ENCODE measurements at places on chromosomes 1 and 21. TPM values are rescaled to one million over a fixed set of nuclear protein-coding genes. Genes with fewer than 3 reads are reported as not detected.

- DNase-seq, result no peak
Observed at GRCh38 chr1:90282811-90283210, 287.9 kb downstream of the ZNF326 start.

Gene RIMS3
- 15.7 TPM for total RNA-seq

DNA sequence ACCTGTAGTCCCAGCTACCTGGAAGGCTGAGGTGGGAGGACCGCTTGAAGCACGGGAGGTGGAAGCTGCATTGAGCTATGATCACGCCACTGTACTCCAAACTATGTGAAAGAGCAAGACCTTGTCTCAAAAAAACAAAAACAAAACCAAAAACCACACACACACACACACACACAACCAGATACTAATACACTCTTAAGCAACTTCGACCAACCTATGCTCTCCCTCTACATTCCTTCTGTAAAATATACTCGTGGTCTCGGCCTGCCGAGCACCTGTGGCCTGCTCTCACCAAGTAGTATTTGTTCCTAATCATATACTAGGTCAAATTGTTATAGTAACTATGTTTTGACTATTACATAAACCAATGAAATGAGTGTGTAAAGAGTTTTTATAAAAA lies 13.5 kb upstream of the SYT2 start:
- DNase-seq, result no peak

GRCh38 chr1:23936481-23937176 lies 23.0 kb upstream of the PNRC2 start:
- no peak for DNase-seq

GRCh38 chr21:37763298-37763697 lies 153.0 kb downstream of the KCNJ6 start:
- no peak for DNase-seq

DNA sequence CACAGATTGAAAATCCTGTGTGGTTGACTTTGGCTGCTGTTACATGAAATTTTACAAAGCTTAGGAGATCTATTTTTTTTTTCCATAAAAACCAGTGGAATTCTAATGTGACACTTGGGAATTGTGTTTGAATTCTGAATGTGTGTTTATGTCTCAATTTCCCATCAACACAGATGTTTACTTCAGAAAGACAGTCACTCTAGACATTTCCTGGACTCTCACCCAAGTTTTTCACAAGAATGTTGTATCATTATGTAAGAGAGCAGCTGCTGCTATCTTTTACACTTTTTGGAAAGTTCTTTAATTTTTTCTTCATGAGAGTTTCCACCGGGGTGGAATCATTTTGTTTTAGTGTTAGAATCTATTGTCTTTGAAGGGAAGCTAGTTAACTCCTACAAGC lies 210.1 kb downstream of the GIPC2 start:
- no peak for DNase-seq

Gene MYBPH
- not detected for total RNA-seq

Gene TFF2
- total RNA-seq, result not detected

DNA sequence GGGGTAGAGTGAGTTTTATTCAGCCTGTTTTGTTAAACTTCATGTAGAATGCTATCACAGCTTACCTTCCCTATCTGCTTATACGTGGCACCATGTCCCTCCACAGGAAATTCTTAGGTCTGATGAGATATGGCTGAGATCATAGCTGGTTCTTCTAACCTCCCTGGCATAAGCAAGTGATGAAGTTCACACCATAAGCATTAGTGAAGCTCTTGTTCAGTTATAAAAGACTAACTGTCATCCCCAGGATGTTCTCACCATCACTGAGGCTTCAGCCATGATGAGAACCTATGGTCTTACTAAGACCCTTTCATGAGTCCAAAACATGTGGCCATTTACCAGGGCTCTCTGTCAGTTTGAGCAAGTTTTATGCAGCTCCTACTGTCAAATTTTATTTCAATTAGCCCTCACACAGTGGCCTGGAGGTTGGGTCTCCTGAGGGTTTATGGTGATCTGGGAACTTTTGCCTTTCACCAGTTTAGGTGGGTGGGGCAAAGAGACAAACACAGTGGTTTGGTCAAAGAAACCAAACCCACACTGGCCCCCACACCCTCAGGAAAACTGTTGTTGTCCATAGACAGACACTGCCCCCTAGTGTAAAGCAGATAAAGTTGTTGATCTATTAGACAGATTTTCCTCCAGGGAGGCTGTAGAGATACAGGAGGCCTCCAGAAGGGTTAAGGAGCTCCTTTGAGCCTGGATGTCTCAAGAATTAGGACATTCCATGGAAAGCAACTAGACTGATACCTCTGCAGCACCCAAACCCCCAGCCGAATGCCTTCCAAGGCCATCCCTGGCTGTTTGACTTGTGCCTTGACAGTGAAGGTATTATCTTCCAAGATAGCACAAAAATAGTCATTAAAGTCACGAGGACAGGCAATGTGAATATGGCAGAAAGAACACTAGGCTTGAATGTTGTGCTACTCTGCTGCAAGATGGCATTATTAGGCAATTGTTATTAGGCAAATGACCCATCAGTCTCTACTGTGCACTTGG lies 5.0 kb downstream of the SLC22A15 start:
- DNase-seq, result no peak

GRCh38 chr1:220239966-220240365 lies 32.3 kb downstream of the RAB3GAP2 start:
- no peak for DNase-seq
